ENCODE measurements at places on chromosomes 2 and 18. TPM values are rescaled to one million over a fixed set of nuclear protein-coding genes. Genes with fewer than 3 reads are reported as not detected.

DNA sequence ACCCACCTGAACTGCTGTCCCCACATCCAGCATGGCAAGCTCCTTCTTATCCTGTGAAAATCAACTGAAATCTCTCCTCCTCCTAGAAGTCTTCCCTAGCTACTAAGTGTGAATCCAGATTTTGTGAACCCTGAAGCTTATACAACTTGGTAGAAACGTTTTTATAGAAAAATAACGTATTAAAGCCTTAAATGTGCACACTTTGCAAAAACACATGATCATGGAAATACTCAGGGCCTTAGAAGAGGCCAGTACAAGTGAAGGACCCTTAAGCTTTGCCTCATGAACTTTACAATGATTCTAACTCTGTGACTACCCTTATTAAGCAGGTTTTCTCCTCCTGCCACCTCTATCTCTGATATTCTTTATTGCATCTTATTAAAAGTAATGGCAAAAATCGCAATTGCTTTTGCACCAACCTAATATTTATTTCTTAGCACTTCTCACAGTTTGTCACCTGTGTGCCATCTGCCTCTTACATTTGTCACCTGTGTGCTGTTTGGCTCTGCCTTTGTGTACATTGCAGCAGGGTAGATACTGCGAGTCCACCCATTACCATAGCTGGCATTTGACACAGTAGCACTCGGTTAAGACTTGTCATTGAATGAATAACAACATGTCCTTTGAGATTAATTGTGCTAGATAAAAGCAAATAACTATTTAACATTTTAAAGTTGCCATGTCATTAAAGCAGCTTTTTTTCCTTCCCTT lies 42.2 kb downstream of the FRZB start:
- no peaks in the 10 kb centered on the region for H3K4me1 ChIP-seq
- H3K36me3 ChIP-seq = no peaks in the 10 kb centered on the region
- no peak overlapping the region for H3K4me3 ChIP-seq
- H3K27me3 ChIP-seq = no peaks in the 10 kb centered on the region

DNA sequence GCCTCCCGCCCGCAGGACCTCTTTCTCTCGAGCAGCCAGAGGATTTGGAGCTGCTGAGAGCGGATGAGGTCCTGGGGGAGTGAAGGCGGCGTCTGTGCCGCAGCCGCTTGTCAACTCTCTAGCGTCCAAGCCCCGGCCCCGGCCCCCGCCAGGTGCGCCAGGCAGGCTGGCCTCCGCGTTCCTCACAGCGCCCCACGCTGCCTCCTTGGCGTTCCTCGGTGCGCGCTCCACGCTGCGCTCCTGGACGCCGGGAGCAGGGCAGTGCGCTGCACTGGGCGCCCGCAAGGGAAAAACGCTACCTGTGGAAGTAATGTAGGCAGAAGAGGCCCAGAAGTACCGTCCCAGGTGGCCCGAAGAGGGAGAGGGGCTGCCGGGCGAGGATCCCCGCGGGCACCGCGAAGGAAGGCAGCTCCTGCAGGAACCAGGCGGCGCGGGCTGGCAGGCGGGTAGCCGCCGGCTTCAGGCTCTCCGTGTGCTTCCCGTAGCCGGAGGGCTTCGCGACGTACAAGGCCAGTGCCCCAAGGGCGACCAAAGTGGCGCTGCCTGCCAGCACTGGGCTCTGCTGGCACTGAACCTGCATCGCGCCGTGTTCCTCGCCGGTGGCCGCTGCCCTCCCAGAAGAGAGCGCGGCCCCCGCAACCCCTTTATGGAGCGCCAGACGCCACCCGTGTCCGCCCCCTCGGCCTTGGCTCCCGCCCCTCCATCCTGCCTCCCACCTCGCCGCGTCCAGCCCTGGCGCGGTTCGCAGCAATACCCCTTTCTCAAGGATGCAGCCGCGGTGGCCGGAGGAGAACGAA lies at the start of gene SRD5A2:
TSS of gene SRD5A2 (minus strand) at position 618 of the 797 bp plus-strand sequence. CDS start at position 580, 38 bp downstream.
- no peak within 1 kb of the TSS for H3K4me3 ChIP-seq
- DNase-seq = no peak
- H3K27ac ChIP-seq = no peak within 1 kb of the TSS
- peaks cover 36% of the 10 kb centered on the region for H3K27me3 ChIP-seq
- H3K36me3 ChIP-seq = no peaks in the 10 kb centered on the region
- no peaks in the 10 kb centered on the region for H3K4me1 ChIP-seq

DNA sequence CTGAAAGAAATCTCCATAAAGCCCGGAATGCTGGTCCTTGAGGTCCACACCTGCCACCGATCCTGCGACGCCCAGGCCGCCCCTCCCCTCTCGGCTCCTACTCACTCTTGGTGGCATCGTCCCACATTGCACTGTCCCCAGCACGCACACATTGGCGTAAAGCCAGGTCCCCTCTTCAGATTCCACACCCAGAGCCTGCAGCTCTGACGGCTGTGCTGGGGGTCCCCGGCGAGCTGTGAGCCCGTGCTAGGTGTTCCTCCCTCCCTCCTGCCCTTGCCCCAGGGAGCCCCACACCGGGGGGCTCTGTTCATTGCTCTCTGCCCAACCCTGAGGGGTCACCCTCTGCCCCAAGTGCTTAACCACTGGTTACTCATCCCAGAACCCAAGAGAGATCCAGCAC lies 8.5 kb downstream of the TPO start:
- no peaks in the 10 kb centered on the region for H3K27me3 ChIP-seq
- H3K4me3 ChIP-seq = no peak overlapping the region
- H3K27ac ChIP-seq = no peak overlapping the region
- DNase-seq = no peak

DNA sequence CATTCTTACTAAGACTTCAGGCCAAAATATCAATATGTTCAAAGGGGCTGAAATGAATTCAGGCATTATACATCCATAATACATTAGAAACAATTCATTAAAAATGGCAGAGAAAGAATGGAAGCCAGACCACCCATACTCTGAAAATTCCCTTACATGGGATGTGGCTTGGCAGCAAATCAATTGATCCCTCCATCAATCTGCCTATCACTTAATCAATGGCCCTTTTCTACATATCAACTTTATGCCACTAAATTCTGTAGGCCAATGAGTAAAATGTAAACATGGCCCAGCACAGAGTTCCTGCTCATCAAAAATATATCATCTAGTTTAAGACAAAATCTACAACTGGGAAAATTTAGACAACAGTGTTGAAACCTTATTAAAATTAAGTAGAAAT lies 41.8 kb upstream of the SLC14A2 start:
- no peak overlapping the region for H3K4me3 ChIP-seq
- DNase-seq = no peak
- no peaks in the 10 kb centered on the region for H3K4me1 ChIP-seq
- H3K36me3 ChIP-seq = no peaks in the 10 kb centered on the region
- no peaks in the 10 kb centered on the region for H3K27me3 ChIP-seq

GRCh38 chr2:43427032-43427424 lies 168.8 kb downstream of the THADA start:
- no peak overlapping the region for H3K4me3 ChIP-seq
- no peaks in the 10 kb centered on the region for H3K36me3 ChIP-seq
- H3K27ac ChIP-seq = peak overlapping the region; percentile 86
- no peaks in the 10 kb centered on the region for H3K27me3 ChIP-seq
- peaks cover 23% of the 10 kb centered on the region for H3K4me1 ChIP-seq

- H3K4me1 ChIP-seq = no peaks in the 10 kb centered on the region
- no peak overlapping the region for H3K27ac ChIP-seq
- no peak overlapping the region for H3K4me3 ChIP-seq
- no peaks in the 10 kb centered on the region for H3K36me3 ChIP-seq
- no peak for DNase-seq
These were observed 62.2 kb downstream of the PAPOLG start for GRCh38 chr2:60818272-60818671.

DNA sequence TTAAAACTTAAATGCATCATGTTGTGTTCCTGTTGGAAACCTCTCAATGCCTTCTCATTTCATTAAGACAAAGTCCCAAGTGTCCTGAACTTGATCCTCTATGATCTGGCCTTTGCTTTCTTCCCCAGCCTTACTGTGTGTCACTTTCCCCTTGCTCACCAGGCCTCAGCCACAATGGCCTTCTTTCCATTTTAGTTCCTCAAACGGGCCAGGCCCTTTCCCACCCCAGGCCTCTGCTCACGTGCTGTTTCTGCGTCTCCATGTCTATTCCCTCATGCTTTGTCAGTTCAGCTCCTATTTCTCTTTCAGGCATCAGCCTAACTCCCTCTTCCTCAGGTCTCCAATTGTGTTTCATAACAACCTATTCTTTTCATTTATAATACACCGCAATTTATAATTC lies 19.5 kb downstream of the CXCR4 start:
- no peak overlapping the region for H3K27ac ChIP-seq
- no peaks in the 10 kb centered on the region for H3K27me3 ChIP-seq
- no peak overlapping the region for H3K4me3 ChIP-seq

DNA sequence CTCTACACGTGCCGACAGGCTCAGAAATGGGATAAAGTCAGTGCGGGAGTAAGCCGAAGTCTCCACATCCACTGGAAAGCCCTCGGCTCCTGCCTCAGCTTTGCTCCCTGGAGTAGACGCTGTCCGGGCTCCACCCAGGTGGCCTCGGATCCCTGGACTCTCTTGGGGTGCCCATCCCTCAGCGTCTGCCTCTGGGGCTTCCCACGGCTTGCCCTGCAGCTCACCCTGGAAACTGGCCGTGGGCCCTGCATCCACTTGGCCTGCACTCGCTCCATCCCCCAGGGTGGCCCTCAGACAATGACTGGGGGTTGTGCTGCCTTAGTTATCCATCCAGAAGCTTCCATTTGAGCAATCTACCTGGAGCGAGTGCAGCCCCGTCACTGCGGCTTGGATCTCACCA lies 36.2 kb upstream of the TAF1B start:
- H3K4me3 ChIP-seq = no peak overlapping the region
- no peaks in the 10 kb centered on the region for H3K27me3 ChIP-seq
- no peaks in the 10 kb centered on the region for H3K36me3 ChIP-seq
- no peak for DNase-seq
- peaks cover 33% of the 10 kb centered on the region for H3K4me1 ChIP-seq
- no peak overlapping the region for H3K27ac ChIP-seq

GRCh38 chr18:46352520-46353250 lies 248.5 kb downstream of the HAUS1 start:
- H3K27ac ChIP-seq = no peak overlapping the region
- no peaks in the 10 kb centered on the region for H3K36me3 ChIP-seq
- H3K27me3 ChIP-seq = no peaks in the 10 kb centered on the region
- DNase-seq = no peak

DNA sequence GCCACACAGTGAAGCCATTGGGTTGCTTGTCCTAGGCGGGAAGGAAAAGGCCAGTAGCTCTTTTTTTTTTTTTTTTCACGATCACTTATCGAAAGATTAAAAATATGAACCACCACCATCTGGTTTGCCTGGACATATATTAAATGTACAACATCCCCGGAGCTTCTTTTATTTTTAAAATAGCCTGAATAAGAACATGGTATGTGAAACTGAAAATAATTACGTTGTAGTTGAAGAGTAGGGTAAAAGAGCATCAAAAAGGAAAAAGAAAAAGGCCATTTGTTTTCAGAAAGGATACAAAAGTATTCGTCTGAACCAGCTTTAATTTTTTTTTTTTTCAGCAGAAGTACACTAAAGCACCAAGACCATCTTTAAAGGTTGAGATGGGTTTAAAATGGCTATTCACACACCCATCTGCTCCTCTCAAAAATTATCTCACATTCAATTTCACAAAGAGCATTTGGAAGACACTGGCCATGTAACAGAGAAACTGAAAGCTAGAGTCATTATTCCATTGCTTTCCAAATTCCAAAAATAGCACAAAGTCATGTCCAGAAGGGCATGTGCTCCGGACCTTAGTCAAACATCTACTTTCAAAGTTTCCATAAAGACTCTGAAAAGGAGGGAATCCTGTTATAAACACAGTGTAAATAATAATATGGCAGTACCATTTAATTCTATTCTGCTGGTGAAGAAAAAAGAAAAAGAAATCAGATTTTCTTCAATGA lies 82.9 kb downstream of the SCN3A start:
- no peak overlapping the region for H3K27ac ChIP-seq
- no peaks in the 10 kb centered on the region for H3K36me3 ChIP-seq
- DNase-seq = no peak
- no peaks in the 10 kb centered on the region for H3K27me3 ChIP-seq
- no peaks in the 10 kb centered on the region for H3K4me1 ChIP-seq

- no peak overlapping the region for H3K4me3 ChIP-seq
- H3K36me3 ChIP-seq = no peaks in the 10 kb centered on the region
- H3K27ac ChIP-seq = no peak overlapping the region
These were observed 189.4 kb downstream of the ALK start for GRCh38 chr2:29731948-29732347.

DNA sequence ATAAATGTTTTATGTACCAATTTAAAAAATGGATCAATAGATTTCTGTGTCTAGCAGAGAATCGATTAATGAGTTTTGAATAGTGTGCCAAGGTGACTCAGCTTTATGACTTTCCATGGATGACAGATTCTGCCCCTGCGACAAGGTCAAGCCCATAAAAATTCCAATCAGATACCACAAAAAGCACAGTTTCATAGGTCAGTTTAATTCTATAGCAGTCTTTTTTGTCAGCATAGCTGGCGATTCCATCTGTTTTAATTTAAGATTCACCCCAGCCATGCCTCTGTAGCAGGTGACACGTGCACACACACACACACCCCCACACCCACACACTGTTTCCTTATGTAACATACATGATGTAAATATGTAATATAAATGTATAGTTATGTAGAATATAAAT lies 28.9 kb downstream of the RAB31 start:
- peak; percentile 41 for DNase-seq
- H3K4me1 ChIP-seq = peaks cover 40% of the 10 kb centered on the region
- no peak overlapping the region for H3K27ac ChIP-seq
- H3K4me3 ChIP-seq = no peak overlapping the region
- no peaks in the 10 kb centered on the region for H3K27me3 ChIP-seq
- no peaks in the 10 kb centered on the region for H3K36me3 ChIP-seq

DNA sequence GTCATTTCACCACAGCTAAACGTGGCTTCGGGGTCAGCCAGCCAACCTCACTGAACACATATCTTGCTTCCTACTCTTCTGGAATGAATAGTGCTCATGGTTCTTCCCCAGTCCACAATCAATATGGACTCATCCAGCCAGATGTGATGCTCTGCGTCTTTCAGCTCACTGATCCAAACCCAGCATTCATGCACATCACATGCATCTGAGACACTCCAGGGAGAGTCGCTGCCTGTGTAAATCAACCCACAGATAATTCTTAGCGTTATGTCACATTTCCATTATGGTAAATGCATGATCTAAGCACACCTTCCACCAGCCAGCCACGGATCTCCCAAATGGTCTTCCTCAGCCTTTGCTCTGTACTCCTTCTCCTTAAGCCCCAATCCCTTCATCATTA lies 306.7 kb upstream of the CHAC2 start:
- H3K27me3 ChIP-seq = no peaks in the 10 kb centered on the region
- H3K27ac ChIP-seq = no peak overlapping the region
- H3K4me3 ChIP-seq = no peak overlapping the region
- DNase-seq = no peak

DNA sequence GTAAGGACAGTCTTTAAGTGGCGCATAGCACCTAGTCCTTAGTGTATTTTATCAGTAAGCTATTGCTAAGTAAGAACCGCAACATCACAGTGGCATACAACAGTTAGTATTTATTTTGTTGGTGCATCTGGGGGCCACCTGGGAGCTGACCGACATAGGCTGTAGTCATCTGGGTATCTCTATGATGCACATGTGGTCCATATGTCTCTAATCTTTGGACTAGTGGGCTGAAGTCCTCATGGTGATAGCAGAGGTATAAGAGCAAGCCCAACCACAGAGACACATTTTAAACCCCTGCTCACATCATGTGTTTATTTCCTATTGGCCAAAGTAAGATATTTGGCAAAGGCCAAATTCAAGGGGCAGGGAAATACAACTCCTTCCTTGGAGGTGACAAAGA lies 2.9 kb downstream of the CAMKMT start:
- no peaks in the 10 kb centered on the region for H3K27me3 ChIP-seq
- H3K27ac ChIP-seq = no peak overlapping the region
- no peaks in the 10 kb centered on the region for H3K36me3 ChIP-seq
- no peak for DNase-seq
- H3K4me3 ChIP-seq = no peak overlapping the region

Gene RIT2
- not detected for polyA plus RNA-seq

Gene G6PC2
- polyA plus RNA-seq = not detected

Gene FMNL2
- 3.8 TPM for polyA plus RNA-seq

All from GM23248 (cell line).